ENCODE measurements at places on chromosomes 6 and 20.

- no peak for DNase-seq
These were observed 749.3 kb downstream of the TENT5A start for GRCh38 chr6:81003156-81003555.

DNA sequence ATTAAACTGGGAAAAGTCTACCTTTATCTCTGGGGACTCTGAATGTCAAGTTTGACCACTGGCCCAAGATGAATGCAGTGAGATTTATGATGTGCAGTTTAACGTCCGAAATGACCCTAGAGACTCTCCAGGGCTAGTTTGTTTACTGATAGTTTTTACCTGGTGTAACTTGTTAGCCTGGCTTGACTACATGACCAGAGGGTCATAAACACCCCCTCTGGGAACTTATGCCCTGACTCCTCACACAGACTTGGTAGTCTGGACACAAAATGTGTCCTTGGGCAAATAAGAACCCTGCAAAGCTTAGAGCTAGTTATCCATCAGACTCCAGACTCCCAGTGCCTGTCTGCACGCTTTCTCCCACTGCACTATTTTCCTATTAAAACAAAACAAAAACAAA, 606.5 kb downstream of the HACE1 start:
- DNase-seq, result no peak

DNA sequence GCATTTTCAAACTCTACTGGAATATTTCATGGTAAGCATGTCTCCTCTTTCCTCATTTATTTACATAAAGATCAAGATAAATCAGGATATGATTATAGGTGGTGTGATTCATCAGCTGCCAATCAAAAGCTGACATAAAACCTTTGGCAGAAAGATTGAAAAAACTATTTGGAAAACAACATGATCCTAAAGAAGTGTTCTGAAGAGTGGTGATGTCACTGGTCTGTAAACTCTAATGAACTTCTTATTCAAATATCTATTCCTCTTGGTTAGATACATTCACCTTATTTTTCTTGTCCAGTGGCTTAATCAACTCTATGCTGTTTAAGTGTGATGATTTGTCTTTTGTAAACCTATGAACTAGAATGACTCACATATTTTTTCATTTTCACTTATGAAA, 535.5 kb upstream of the CITED2 start:
- no peak for DNase-seq

- no peak for DNase-seq
These were observed 523.4 kb upstream of the BTBD3 start for GRCh38 chr20:11394145-11394833.

- no peak for DNase-seq
These were observed 117.5 kb downstream of the FLRT3 start for GRCh38 chr20:14219801-14220461.

DNA sequence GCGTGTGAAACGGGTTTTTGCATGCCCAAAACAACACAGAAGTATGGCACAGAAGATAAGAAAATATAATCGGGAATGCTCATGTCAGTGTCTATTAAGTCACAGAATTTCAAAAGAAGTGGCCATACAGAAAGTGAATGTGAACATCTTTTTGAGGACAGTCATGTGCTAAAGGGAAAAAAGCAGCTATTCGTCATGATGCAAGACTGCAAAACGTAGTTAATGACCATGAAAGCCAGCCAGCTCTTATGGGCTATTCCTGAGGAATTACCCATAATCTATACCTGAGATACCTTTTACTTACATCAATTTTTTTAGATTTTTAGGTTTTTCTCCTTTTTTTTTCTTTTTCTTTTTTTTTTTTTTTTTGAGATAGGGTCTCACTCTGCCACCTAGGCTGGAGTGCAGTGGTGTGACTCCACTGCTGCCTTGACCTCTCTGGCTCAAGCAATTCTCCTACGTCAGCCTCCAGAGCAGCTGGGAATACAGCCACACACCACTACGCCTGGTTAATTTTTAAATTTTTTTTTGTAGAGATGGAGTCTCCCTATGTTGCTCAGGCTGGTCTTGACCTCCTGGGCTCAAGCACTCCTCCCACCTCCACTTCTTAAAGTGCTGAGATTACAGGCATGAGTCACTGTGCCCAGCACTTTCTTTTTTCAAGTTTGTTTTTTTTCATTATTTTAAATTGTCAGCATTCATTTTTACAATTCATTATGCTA, 18.1 kb upstream of the ZBP1 start:
- DNase-seq, result no peak

- no peak for DNase-seq
These were observed 34.2 kb downstream of the PPP1R3G start for GRCh38 chr6:5119090-5119951.

Data from stimulated activated CD4-positive, alpha-beta T cell treated with anti-CD3 and anti-CD28 coated beads, TNF-alpha, amount 100 ng/mL, for 48 hours (primary cell).